SW 1271 (cell line): ENCODE measurements at places on chromosomes 12 and 14.

GRCh38 chr12:84814664-84815245 lies 97.8 kb downstream of the SLC6A15 start:
- DNase-seq, result no peak

- DNase-seq, result no peak
These were observed 36.5 kb downstream of the CACNA2D4 start for GRCh38 chr12:1881936-1882335.

DNA sequence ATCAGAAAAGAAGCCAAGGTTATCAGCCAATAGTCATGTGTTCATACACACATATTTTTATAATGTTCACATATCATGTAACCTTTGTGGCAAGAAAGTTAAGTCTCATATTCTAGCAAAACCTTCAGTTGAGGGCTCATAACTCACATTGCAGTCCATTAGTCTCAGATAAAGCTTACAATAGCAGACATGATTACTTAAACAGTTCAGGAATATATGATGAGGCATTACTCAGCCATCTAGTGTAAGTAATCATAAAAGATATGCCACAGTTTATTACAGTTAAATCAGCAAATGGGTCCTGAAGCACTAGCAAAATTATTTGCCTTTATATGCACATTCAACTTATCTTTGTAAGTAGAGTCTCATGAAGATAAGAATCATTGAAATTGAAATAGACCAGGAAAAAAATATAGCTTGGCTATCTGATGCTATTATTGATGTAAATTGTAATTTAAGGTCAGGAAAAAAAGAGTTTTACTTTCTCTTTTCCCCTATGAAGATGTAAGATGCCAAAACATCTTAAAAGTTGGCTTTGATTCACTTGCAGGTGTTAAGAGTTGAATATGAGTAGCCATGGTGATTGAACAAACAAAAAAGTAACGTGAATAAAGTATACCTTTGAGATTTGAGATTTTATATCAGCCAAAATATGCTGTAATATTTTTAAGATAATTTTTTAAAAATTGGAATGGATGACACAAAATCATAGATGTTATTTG lies 537.0 kb downstream of the SLC6A15 start:
- no peak for DNase-seq

- no peak for DNase-seq
These were observed 126.2 kb downstream of the KSR2 start for GRCh38 chr12:117842630-117843029.

DNA sequence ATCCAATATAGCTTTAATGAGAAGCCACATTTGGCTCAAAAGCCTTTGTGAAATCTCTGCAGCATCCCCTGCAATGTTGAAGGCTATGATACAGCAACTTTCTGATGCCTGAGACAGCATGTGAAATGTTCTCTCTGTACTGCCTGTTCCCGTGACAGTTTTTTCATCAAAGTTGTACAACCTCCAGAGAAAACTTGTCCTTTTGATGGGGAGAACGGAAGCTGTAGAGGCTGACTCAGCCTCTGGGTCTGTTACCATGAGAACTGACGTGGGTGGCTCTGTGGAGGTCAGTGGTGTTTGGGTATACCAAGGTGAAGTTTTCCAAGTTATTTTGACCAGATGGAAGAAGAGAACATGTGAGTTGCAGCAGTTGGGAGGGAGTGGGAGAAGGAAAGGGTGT lies 17.0 kb downstream of the SLC4A8 start:
- no peak for DNase-seq
